Vagina (tissue), 2 donors: ENCODE measurements at places on chromosomes 4 and X.
A peak's percentile ranks its signal among the peaks of the same experiment; 100 is the strongest.

DNA sequence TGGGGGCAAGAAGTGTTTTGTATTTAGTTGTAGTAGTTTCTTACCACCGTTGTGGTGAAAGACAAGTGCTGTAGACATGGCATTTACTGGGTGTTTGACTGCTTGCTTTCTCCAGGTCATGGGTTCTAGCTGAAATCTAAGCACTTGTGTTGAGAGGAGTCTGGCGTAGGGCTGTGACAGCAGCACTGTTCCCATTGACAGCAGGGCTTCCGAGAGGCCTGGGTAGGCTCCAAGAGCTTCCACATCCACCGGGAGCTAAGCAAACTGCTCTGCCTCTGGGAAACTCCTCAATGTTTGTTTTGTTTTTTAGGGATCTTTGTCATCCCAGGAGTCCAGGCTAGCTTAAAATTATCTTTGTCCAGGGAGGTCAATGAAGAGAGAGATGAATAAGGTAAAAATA lies 44.3 kb downstream of the BMPR1B start:
- no peak for DNase-seq

- DNase-seq = no peak
Measured at GRCh38 chr4:101933855-101934254, 143.3 kb downstream of the BANK1 start.

DNA sequence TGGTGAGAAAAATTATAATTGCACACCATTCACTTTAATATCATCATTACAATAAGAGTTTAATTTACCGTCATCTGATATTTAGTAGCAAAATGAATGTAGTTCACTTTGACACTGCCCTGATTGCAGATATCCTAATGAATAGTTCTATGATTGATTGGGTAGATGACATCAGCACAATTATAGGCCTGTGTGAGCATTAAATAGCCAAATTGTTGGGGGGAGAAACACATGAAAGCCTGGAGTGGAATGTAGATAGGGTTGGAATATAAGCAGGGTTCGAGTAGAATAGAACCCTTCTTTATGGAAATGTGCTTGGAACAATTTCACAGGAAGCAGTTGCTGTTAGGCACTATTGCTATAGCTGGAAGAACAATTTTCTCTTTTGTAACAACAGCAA lies 1526.2 kb downstream of the RPA4 start:
- no peak for DNase-seq

GRCh38 chr4:81839347-81840042 lies 367.8 kb upstream of the RASGEF1B start:
- DNase-seq = no peak

DNA sequence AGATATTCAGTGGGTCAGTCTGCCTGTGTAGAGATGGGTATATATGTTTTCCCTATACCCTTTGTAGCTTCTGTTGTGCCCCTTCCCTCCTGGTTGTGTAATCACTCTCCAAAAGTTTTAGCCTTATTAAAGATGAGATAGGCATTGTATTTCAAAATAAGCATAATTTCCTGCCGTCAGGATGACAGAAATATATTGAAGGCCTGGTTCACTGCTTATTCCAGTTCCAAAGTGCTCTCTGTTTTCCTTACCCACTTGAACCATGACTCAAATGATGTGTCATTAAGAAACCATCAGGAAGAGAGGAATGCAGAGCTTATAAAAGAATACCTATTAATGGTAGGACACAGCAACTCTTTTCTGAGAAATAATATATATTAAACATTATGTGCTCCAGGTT lies 178.5 kb downstream of the GABRB1 start:
- DNase-seq = no peak

DNA sequence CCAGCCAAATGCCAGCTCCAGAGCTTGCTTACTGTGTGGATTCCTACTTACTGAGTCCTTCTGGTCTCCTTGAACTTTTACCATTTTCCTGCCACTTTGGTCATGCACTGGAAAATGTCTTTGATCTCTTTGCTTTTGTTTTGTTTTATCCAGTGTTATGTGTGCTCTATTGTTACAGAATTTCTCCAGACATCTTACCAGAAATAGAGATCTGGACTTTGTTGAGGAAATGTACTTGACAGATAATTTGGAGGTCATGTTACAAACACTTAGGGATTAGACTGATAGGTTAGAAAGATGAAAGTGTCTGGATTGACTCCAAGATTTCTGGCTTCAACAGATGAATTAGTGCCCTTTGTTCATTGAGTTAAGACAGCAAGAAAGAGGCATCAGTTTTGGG lies 5.7 kb upstream of the ZNF330 start:
- DNase-seq = no peak

DNA sequence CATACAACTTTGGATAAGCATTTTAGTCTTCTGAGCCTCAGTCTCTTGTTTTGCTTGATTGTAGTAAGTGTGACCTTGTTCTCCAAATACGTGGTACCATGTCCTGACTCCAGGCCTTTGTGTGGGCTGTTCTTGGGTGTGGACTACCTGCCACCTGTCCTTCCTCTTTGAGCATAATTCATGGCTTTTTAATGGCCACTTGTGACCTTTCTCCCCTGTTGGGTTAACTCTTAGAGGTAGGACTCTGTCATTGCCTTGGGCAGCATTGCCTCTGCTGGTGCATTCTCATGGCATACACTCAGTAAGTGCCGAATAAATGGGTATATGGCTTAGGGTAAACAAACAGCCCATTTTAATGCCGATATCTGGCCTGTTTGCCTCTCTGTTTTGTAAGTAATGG lies 3.0 kb downstream of the NSD2 start:
- DNase-seq = no peak

- DNase-seq = no peak
Measured at GRCh38 chrX:140141444-140142029, 176.2 kb upstream of the CXorf66 start.

- no peak for DNase-seq
Measured at GRCh38 chr4:8338351-8338961, 68.9 kb downstream of the HTRA3 start.

DNA sequence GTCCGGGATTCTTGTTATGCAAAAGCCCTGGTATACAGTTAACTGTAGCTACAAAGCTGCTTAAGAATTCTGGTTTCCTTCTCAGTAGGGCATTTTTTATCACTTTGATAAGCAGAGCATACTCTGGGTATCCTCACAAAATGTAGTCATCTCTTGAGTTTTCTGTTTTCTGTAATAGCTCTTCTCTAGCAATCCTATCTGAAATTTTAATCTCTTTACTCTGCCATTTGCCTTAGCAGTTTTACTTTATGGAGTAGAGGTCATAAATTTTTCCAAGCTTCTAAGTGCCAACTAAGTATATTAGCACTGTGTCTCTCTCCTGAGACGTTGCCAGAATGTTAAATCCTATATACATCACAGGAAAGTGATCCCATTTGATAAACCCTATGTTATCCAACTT lies 28.0 kb upstream of the BANK1 start:
- no peak for DNase-seq

DNA sequence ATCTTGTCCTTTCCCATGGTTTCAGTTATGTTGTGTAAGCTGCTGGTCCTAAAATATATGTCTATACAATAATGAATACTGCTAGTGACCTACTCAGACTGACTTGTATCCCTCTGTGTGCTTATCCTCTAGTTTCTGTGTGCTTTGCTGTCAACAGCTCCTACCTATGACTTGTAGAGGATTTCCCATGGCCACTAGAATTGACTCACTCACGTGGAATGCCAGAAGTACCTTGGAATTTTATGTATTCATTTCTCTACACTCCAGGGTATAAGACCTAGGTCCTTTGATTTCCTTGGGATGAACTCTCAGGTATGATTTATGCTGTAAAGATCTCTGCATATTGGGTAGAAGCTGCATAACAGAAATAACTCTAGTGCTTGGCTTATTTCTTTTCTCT lies 279.9 kb upstream of the SLIT2 start:
- no peak for DNase-seq

DNA sequence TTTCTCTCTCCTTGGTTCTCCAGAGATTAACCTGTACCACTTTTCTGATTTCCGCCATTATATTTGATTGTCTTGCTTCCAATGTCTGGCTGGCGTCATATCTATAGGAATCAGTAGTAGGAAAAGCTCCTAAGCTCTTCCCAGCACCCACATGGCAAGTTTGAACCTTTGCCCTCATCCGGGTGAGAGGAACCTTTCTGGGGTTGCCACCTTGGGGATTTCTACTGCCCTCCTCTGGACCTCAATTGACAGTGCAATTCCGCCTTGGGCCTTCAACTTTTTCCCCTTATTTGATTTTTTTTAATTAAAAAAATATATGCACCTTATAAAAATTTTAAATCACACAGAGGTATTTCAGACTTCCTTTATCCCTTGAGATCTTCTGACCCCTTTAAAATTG lies 2.0 kb upstream of the CXorf66 start:
- no peak for DNase-seq

- DNase-seq = no peak
Measured at GRCh38 chr4:11194431-11194830, 234.3 kb downstream of the HS3ST1 start.

- DNase-seq = no peak
Measured at GRCh38 chr4:34318773-34319172, 1925.5 kb downstream of the ARAP2 start.

DNA sequence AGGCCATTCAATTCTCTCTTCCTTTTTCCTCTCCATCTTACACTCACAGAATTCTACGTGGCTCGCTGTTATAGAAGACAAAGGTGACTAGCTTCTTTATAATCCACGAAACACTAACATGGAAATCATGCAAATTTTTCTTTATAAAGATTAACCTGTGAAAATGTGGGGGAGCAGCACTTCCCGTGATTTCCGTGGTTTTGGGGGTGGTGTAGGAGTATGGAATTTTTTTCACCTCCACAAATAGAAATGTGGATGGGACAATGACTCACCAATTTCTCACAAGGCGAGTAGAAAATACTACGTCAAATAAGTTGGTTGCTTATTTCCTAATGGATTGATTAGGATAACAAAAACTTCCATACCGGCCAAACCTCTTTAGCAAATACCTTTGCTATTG lies 719.2 kb upstream of the TENM3 start:
- no peak for DNase-seq

- no peak for DNase-seq
Measured at GRCh38 chr4:161225327-161225726, 938.5 kb downstream of the FSTL5 start.

DNA sequence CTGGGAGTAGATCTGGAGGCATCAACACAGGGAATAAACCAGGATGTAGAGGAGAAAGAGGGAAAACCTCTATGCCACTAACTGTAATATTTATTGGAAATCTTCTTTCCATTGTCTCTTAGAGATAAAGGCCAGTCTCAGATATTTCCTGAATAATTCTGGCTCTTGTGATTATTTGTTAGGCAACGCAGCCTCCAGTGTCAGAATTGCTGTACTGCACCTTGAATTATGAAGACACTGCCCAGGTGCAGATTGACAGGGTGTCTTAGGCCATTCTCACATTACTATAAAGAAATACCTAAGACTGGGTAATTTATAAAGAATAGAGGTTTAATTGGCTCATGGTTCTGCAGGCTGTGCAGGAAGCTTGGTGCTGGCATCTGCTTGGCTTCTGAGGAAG lies 100.7 kb upstream of the ZDHHC15 start:
- no peak for DNase-seq

- DNase-seq = no peak
Measured at GRCh38 chr4:5707366-5707765, 993 bp downstream of the EVC2 start.

GRCh38 chr4:17557880-17558279 lies 19.1 kb upstream of the LAP3 start:
- DNase-seq = no peak

DNA sequence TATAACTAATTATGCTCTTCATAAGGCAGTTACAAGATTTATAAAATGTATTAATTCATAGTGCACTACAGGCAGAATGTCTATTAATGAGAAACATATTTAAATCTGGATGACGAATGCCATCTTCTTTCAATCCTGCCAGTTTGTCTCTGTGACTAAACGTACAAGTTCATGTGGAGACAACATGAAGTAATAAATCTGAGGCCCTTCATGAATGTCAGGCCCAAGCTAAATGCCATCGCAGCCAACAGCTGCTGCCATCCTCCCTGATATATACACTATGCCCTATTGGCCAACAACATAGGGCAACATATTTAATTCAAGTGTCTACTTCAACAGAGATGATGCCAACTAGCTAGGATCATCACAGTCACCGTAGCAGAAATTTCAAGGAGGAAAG lies 43.7 kb downstream of the TSPAN5 start:
- DNase-seq = no peak

DNA sequence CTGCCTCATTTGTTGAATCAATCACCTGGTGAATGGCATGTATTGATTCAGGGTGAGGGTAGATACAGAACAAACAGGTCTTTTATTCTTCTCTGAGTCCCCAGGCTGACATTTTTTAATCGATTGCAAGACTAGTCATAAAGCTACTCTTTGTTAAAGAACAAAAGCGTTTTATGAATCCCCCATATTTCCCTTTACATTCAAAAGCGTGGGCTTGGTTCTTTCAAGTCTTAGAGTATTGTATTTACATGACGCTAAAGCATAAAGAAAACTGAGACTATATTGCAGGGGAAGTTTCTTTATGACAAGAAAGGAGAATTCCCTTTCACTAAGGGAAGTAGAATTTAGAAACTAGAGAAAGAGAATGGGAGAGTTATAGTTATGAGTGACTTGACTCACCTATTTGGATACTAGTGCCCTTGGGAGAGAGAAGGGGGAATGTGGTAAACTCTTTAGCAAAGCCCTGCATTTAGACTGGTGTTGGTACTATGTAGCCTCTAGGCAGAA lies 69.3 kb upstream of the PDE5A start:
- DNase-seq = no peak

GRCh38 chrX:7582191-7582590 lies 260.8 kb upstream of the VCX start:
- DNase-seq = no peak

GRCh38 chr4:182748283-182748682 lies 168.9 kb downstream of the DCTD start:
- DNase-seq = no peak

DNA sequence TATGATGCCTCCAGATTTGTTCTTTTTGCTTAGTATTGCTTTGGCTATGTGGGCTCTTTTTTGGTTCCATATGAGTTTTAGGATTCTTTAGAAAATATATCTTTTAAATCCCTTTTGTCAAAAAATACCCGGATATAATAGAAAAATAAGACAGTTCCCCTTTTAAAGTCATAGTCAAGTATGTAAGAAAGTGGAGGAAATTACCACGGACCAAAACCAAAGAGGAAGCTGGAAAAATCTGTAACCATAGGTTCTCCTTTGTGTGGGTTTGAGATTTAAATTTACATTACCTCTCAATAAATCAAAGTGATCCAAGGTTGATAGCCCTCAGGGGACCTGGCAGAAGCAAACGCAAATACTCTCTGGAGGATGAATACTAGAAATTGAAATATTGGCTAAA lies 58.3 kb upstream of the PACRGL start:
- DNase-seq = no peak

DNA sequence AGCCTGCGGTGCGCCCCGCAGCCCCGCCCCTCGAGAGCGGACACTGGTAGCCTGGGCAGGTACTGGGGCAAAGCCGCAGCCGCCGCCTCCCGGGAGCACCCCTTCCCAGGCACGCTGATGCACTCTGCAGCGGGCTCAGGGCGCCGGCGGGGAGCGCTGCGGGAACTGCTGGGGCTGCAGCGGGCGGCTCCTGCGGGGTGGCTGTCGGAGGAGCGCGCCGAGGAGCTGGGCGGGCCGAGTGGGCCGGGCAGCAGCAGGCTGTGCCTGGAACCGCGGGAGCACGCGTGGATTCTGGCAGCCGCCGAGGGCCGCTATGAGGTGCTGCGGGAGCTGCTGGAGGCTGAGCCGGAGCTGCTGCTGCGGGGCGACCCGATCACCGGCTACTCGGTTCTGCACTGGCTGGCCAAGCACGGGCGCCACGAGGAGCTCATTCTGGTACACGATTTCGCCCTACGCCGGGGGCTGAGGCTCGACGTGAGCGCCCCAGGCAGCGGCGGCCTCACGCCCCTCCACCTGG lies 401 bp downstream of the SOWAHD start:
- no peak for DNase-seq

GRCh38 chr4:2949782-2950125 lies 13.5 kb downstream of the NOP14 start:
- peak; percentile 71 for DNase-seq
